ENCODE measurements at places on chromosomes 5 and 9.

DNA sequence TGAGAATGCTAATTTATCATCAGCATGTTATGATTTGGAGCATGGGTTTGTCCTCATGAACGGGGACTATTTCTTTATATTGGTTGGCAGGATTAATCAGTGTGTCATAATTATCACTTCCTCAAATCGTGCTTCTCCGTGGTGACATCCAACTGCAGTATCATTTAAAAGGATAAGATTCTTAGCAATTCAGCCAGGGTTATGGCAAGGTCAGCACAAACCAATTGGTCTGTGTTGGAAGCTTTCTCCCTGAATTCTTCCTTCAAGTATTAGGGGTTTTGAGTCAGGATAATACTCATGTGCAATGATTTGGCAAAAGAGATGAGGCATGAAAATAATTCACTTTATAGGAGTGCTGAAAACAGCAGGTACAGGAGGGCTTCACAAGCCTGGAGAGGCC is 5.5 kb upstream of the CAMLG start:
- no peak for DNase-seq

GRCh38 chr5:38598994-38599617 is 42.7 kb upstream of the LIFR start:
- DNase-seq = no peak

GRCh38 chr5:34040472-34040871 is 2.5 kb downstream of the C1QTNF3 start:
- no peak for DNase-seq

DNA sequence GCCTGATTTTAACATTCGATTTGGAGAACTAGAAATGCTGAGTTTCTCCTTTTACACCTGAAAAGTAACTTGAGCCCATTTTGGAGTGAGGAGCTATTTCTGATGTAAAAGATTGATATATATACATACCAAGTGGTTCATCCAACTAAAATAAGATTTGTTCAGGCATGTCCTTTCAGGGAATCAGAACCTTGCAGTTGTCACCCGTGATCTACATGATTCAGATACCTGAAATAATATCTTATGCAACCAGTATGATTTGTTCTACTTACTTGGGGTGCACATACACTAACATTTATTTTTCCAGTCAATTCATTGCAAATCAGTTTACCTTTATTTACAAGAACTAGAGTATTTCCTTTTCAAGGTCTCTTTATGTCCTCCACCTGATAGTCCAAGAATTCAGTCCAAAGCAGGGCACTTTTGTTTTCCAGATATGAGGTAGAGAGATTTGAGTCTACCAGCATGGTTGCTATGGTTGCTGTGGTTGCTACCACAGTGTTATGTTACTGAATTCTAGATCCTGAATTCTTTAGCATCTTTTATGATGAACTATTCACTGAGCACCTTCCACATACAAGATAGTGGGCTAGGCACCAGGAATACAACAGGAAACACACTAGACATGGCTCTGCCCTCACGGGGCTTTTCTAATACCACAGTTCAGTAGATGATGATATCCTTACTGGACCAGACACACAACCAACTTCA is 49.3 kb downstream of the CCL28 start:
- DNase-seq = no peak

DNA sequence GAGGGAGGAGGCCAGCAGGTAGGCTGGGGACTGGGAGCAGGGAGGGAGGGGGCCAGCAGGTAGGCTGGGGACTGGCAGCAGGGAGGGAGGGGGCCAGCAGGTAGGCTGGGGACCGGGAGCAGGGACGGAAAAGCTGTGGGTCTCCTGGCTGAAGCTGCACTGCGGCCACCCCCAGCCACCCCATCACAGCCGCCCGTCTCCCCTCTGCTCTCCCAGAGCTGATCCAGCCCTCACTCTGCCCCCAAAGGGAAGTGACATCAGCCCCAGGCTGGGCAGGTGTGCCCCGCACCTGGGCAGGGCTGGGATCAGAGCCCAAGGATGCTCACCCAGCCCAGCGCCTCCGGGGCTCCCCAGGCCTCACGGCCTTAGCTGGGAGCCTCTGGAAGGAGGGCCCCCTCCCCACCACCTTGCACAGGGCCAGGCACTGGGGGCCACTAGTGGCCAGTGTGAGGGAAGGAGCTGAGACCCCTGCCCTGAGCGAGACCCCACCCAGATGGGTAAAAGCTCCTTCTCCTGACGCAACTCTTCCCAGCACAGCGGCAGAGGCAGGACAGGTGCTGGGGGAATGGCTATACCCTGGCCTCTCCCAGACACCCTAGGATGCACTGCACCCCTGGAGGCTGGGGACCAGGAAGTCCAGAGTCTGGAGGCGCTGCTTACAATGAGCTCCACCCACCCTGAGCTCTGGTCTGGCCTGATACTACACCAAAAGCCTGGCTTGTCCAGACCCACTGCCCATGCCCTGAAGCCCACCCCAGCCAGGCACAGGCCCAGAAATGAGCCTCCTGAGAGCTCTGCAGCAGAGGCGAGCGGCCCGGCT is 11.6 kb downstream of the AGPAT2 start:
- DNase-seq = no peak

- no peak for DNase-seq
These were observed 6.4 kb downstream of the FABP6 start for GRCh38 chr5:160235731-160236130.

DNA sequence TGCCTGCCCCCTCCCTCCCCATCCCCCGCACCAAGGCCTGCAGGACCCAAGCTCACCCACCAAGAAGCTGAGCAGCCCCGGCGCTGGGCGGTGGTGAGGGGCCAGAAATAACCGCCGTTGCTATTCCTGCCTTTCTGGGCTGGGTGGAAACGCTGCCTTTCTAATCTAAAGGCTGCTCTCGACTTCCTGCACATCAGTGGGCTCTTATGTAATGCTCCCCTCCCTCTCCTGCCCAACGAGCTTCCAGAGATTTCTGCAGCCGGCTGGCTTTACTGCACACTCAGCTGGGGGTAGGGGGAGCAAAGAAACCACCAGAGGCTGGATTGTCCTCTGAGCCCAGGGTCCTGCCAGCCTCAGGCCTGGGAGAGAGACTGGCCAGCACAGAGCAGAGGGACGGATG is 6.9 kb upstream of the EGR1 start:
- DNase-seq = no peak

GRCh38 chr9:109314011-109314531 is 6.8 kb downstream of the EPB41L4B start:
- no peak for DNase-seq

DNA sequence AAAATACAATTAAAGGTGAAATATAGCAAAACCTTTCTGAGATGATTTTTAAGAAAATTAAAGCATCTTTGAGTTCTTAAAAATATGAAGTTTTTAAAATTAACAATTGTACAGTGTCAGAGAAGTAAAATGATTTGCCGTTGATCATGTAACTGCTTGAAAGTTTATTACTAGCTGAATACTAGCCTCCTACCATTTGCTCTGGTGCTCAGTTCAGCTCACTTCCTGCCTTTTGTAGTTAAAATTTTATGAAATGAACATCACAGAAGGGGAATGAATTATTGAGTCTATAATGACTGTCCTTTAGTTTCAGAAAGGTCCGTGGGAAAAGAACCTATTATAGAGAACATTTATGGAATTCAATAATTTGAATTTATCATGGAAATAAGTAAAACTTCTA is 9.7 kb downstream of the YTHDC2 start:
- no peak for DNase-seq

DNA sequence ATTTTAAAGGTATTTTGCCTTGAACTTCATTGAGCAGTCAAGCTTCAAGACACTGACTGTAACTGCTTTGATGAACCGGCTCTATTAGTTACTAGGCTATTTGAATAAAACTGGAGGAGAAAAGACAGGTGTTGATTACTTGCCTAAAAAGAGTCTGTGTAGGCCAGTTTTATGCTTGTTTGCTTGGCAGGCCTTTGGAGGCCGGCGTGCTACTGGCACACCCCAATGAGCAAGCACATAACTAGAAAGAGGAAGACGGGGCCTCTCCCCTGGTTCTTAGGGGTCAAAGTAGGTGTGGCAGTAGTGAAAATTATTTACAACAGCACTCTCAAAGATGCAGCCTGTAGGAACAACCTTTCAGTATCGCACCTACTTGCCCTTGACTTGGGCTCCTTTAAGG is 2.1 kb upstream of the ZFR start:
- DNase-seq = no peak

DNA sequence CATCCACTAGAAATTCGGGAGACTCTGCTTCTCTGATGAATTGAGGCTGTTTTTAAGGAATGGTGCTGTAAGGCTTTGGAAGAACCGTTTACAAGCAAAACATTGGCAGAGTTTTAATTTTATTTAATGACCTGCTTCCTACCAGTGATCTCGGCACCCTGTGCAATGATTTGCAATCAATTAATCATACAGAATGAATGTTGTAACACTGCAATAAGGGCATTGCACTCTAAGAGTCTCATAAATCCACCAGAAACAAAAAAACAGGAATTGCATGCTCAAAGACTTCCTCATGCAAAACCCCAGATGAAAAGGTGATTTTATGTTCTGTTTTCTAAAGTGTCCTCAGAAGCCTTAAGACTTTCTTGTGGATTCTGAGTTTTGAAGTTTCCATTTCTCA is 295.7 kb downstream of the ARHGEF28 start:
- no peak for DNase-seq

GRCh38 chr5:173890195-173890991 is 2.2 kb downstream of the CPEB4 start:
- DNase-seq = peak; percentile 49

GRCh38 chr5:177553671-177554429 is 513 bp downstream of the FAM193B start:
- peak; percentile 57 for DNase-seq

- DNase-seq = no peak
These were observed 130.1 kb downstream of the GAPVD1 start for GRCh38 chr9:125391704-125392103.

GRCh38 chr9:72718503-72718902 is 197.1 kb downstream of the TMC1 start:
- no peak for DNase-seq

DNA sequence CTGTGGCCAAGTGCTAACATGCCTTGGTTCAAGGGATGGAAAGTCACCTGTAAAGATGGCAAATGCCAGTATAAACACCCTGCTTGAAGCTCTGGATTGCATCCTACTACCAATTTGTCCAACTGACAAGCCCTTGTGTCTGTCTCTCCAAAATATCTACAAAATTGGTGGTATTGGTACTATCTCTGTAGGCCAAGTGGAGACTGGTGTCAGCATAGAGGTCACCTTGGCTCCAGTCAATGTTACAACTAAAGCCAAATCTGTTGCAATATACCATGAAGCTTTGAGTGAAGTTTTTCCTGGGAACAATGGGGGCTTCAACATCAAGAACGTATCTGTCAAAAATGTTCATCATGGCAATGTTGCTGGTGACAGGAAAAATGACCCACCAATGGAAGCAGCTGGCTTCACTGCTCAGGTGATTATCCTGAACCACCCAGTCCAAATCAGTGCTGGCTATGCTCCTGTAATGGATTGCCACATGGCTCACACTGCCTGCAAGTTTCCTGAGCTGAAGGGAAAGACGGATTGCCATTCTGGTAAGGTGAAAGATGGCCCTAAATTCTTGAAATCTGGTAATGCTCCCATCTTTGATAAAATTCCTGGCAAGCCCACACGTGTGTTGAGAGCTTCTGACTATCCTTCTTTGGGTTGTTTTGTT is 19.9 kb downstream of the AFF4 start:
- DNase-seq = no peak

- no peak for DNase-seq
These were observed 227.3 kb upstream of the CDH18 start for GRCh38 chr5:20215257-20215656.

DNA sequence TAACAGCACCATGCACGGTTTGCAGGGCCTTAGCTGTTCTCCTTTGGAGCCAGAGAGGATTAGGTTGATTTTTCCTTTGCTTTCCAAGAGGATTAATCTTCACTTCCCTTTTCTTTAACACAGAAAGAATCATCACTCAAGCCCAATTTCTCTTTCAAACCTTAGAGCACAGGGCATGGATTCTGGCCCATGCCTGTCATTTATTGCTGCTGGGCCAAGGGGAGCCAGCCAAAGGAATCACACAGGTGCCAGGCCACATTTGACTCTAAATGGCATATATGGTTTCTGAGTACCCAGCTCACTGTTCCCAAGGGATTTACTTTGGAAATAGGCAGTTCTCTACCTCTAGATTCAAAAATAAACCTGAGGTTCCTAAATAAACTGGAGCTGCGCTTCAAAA is 58.3 kb downstream of the FBXL7 start:
- DNase-seq = no peak

DNA sequence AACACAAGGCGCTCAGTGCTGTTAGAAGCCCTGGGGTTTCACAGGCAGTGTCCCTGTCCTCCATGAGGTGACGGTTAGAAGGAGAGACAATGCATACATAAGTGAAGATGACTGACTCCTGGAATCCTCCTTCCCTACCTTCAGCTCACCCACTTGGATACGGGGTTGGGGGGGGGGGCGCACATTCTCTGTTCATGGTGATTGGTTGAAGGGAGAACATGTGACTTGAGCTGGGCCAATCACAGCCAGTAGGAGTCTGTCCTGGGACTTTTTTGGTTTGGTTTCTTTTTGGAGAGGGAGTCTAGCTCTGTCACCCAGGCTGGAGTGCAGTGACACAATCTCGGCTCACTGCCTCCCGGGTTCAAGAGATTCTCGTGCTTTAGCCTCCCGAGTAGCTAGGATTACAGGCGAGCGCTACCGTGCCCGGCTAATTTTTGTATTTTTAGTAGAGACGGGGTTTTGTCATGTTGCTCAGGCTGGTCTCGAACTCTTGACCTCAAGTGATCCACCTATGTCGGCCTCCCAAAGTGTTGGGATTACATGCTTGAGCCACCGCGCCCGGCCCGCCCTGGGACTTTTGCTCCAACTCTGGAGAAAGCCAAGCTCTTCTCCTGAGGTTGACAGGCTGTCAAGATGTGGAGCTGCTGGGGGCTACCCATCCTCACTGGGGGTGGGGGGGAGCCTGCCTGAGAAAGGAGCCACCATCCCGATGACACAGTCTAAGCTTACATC is 30.8 kb downstream of the SH3PXD2B start:
- no peak for DNase-seq

GRCh38 chr5:78899922-78900362 is 85.2 kb downstream of the ARSB start:
- DNase-seq = no peak

DNA sequence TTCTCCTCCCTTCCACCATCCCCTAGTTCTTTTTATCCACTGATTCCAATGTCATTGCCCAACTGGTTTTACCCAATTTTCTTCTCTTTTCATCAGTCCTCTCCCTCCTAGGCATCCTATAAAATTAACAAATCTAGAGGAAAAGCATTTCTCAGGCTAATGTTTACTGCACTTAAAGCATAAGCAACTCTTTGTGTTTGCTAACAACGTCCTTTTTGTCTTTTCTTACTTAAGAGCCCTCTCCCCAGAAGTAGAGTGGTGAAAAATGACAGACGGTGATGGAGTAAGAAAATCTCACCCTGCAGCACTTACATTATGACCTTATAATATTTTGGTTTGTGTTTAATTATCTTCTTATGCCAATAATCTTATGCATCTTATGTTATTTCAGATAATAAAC is 1.6 kb upstream of the SPATA9 start:
- DNase-seq = no peak

All from C1 segment of cervical spinal cord (tissue), 14 donors.